Activated T-cell treated with anti-CD3 and anti-CD28 coated beads, Interleukin-2, amount 50 U/mL, for 24 hours (primary cell): ENCODE measurements at places on chromosomes 1 and 21.
A peak's percentile ranks its signal among the peaks of the same experiment; 100 is the strongest.

- no peak for DNase-seq
Observed at GRCh38 chr1:87108814-87109411, 194.5 kb downstream of the HS2ST1 start.

DNA sequence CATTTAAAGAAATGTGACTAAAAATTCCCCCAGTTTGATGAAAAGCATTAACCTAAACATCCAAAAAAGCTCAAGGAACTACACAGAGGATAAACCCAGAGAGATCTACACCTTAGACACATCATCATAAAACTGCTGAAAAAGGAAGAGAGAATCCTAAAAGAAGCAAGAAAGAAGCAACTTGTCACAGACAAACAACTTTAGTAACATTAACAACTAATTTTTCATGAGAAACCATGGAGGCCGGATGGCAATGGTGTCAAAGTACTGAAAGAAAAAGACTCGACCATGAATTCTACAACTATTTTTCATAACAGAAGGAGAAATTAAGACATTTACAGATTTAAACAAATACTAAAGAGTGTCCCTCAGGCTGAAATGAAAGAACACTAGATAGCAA lies 17.7 kb downstream of the ZNF644 start:
- no peak for DNase-seq

- no peak for DNase-seq
Observed at GRCh38 chr1:214540324-214540723, 11.1 kb downstream of the PTPN14 start.

GRCh38 chr1:160952129-160952510 lies 2.5 kb downstream of the ITLN2 start:
- DNase-seq: no peak

DNA sequence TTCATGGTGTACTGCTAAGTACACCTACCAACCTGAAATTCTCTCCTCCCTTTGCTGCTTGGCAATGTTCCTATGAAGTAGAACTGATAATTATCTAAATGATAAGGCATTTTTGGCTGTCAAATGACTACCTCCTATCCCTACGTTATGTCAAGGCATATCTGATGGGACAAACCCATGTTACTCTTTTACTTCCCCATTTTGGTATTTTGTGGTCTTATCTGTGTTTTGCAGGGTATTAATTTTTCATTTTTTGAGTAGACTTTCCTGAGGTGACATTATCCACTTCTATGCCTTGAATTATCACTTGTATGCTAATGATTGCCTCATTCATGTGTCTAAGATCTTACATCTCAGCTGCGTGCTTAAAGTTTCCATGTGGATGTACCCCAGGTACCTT lies 499.6 kb upstream of the B3GALT2 start:
- DNase-seq: no peak

DNA sequence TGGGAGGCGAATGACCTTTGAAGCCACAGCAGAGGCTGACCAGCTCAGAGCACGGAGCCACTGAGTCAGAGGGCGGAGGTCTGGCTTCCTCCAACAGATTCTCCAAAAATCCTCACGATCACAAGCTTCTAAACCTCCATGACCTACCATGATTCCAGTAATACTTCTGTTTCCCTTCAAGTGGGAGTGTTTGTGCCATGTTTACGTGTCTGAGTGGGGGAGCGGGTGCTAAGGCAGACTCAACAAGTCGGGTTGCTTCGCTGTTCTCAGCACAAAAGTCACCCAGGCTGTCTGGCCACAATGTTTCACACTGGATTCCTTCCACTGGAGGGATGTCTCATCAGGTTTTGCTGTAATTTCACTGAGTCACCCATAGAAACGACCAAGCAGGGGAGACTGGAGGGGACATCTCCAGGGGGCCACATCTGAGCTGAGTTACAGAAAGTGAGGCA lies 86.2 kb downstream of the SLC66A1 start:
- peak; percentile 47 for DNase-seq

- DNase-seq: peak; percentile 64
Observed at GRCh38 chr1:206503591-206504362, 3.6 kb upstream of the RASSF5 start.
